ENCODE measurements at places on chromosomes 16 and 17.
A peak's percentile ranks its signal among the peaks of the same experiment; 100 is the strongest.

DNA sequence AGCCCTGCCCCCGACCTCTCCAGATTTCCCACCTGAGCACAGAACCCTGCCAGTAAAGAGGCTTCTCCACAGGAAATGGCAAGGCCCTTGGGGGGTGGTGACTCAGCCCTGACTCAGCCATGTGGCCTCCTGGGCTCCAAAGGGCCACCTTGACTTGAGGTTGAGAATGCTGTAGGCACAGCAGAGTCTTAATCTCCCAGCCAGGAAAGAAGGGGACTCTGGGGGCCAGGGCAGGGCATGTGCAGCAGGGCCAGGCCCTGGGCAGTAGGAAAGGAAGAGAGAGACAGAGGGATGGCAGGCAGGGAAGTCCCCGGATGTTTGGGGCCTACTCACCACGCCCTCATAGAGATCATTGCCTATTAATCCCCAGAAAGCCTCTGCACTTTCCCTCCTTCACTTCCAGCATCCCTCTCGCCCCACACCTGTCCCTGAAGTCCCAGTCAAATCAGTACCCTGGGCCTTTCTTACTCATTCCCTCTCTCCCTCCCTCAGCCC is 4.8 kb upstream of the ITGA3 start:
- no peak for DNase-seq

DNA sequence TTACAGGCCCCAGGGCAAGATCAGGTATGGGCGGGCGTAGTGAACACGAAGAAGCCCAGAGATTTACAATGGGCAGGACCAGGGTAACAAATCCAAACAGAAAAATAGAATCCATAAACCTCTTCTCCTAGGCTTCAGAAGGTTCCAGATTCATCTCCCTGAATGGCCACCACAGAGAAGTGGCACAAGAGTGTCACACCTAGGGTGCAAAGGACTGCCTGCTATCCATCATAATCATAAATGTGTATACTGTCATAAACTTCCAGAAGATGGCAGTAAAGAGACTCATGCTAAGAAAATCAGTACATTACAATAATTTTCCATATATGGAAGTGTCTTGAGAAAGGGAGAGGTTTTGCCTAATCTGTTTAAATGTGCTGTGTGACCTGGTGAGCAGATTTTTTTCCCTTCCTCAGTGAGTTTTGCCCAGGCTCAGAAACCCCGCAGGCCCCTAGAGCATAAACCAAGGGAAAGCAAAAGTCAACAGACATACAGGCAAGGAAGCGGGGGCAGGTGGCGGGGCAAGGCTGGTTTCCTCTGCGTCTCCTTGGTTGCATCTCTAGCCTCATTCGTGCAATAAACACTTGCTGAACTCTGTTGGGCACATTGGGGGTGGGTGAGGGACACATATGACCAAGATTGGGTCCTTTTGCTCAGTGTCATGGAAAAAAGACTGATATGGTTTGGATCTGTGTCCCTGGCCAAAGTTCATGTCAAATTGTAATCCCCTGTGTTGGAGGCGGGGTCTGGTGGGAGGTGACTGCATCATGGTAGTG is 92.0 kb upstream of the CDH5 start:
- no peak for DNase-seq

- peak; percentile 94 for DNase-seq
These were observed 37.9 kb downstream of the SOX8 start for GRCh38 chr16:1019231-1020090.

- DNase-seq = peak; percentile 43
These were observed at the start of gene CTCF for GRCh38 chr16:67562526-67562917. Gene CTCF (plus strand): TSS chr16:67562526. CDS start chr16:67610833, 48,307 bp downstream.

DNA sequence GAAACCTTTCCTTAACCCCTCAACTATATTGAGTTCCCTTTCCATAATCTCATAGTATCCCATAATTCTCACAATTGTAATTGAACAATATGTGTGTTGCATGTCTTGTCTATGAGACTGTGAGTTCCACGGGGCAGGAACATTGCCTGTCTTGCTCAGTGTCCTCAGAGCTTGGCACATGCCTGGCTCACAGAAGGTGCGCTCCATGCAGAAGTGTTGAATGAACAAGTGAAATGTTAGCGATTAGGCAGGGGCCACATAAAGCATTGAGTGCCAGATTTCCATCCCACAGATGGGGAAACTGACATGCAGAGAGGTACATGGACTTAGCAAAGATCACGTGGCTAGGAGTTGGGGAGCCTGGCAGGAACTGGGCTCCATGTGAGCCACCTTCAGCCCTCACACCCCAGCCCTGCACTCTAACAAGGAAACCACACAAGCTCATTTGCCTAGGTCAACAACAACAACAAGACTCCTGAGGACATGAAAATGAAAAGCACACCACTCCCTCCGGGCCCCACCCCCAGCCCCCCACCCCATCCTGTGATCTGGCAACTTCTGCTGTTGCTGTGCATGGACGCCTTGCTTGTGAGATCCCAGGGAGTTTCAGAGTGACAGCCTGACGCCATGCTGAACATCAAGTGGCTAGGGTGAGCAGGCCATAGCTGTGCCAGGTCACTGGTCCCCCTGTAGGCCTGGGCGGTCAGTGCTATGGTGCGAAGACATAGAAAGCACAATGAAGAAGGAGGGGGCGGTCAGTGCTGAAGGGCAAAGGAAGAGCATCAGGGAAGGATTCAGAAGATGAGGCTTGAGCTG is 5.0 kb downstream of the PIK3R5 start:
- no peak for DNase-seq

DNA sequence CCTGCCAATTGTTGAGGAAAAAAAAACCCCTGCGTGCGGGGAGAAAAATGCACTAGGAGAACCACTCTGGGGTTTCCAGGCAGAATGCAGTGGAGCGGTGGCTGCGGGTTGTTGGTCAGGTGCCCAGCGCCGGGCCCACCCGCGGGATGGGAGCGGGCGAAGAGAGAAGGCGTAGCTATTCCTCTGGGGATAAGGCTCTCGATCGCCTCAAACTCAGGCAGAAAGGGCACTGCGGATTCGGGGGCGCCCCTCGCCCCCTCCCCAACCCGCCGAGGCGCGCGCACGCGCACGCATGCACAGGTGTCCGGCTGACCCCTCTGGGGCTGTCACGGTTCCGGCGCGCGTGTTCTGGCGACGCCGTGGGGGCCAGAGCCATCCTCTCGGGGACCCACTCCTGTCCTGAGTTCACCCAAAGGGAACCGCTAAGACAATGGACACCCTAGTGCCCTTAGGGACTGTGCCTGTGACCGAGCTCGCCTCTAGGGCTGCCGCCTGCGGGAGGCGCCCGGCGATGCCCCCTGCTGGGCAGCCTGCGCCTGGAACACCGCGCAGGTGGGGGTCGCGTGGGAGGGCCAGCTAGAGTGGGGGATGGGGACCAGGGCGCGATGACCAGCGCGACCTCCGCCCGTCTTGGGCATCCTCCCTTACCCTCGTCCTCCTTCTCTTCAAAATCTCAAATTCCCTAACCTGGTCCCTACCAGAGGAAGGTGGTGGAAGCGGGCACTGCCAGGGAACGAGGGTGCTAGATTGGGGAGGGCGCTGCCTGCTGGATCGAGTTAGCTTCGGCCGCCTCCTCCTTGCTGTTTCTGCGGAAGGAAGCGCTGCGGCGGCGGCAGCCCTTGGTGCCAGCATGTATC is 14.4 kb upstream of the CBX8 start:
- DNase-seq = no peak

DNA sequence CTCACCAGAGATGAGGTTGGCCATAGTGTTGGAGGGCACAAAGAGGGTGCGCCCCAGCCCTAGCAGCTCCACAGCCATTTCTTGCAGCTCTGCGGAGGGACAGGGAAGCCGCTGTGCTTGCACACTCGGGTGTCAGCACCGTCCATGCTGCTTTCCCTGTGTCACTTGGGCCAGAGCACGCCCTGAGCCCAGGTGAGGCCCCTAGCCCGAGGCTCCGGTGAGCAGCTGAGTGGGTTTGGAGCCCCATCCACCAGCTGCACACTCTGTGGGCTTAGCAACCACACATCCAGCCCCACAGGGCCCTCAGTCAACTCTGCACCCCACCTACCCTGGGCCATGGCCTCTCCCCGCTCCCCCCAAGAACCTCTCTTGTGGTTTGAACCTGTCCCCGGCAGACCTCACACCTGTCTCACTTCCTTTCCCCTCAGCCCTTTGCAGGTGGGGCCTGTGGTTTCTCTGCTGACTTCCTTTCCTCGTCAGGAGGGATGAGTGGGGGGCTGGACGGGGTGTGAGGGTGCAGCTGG is 20.7 kb downstream of the TMEM235 start:
- DNase-seq = no peak

- no peak for DNase-seq
These were observed 57.9 kb downstream of the GNA13 start for GRCh38 chr17:64998436-64999190.

GRCh38 chr16:2895813-2896212 is 12.8 kb downstream of the FLYWCH2 start:
- DNase-seq = no peak

GRCh38 chr17:69516911-69517310 is 102.4 kb downstream of the MAP2K6 start:
- DNase-seq = no peak

GRCh38 chr16:2724088-2724676 is 4.2 kb upstream of the PRSS27 start:
- DNase-seq = no peak

GRCh38 chr17:57518587-57519581 is 226.2 kb downstream of the CCDC182 start:
- no peak for DNase-seq

DNA sequence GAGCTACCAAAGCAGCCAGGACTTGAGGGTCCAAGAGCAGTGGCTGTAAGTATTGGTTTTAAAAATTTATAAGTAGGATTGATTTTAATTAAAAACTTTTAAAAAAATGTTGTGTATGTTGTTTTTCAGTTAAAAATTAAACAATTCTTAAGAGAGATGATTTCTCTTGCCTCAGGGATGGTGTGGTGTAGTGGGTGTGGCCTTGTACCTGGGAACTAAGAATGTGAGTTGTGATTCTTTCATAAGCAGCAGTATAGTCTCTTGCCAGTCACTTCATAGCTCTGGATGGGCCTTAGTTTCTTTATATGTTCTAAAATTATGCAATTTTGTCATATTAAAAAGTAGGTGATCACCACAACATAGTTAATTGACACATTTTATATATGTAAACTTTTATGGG is 99.5 kb downstream of the FTO start:
- no peak for DNase-seq

DNA sequence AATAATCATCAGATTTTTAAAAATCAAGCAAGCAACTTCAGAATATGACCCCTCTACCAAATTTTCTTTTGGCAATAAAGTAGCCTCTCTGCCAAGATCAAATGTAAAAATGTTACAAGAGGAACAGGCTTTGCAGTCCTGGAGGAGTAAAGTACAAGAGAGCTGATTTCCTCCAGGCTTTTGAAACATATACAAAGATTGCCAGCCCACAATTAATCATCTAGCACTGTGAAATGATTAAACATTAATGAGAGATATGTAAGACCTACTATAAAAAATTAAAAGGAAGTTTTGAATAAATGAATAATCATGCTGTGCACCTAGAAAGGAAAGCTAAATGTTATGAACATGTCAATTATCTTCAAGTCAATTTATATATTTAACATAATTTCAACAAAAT is 26.3 kb downstream of the TXNDC11 start:
- DNase-seq = no peak

Measured in retinal pigment epithelial cell (primary cell).